ENCODE measurements at places on chromosomes 12 and 14. TPM values are rescaled to one million over a fixed set of nuclear protein-coding genes. Genes with fewer than 3 reads are reported as not detected.

GRCh38 chr12:109110988-109111495 is 5.3 kb upstream of the ACACB start:
- peak; percentile 92 for DNase-seq

- no peak for DNase-seq
These were observed 251.0 kb downstream of the FBXL14 start for GRCh38 chr12:1343422-1343821.

- DNase-seq, result no peak
These were observed 7.5 kb upstream of the G2E3 start for GRCh38 chr14:30551460-30551859.

GRCh38 chr12:40110586-40110985 is 4.7 kb upstream of the SLC2A13 start:
- no peak for DNase-seq

DNA sequence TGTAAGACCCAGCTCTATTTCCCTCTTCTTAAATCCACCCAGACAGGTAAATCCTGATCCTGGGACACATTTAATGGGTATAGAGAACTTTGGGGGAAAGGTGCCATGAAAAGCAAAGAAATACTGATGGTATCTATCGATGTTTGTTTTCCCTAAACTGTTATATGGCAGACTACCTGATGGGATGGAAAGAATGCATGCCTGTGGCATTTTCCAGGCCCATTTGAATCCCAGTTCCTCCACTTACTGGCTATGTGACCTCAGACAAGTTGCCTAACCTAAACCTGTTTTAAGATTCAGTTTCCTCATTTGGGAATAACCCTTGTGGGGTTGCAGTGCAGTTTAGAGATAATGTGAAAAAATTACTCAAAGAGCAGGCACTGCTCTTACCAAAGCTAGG is 404.5 kb downstream of the FUT8 start:
- DNase-seq, result no peak

DNA sequence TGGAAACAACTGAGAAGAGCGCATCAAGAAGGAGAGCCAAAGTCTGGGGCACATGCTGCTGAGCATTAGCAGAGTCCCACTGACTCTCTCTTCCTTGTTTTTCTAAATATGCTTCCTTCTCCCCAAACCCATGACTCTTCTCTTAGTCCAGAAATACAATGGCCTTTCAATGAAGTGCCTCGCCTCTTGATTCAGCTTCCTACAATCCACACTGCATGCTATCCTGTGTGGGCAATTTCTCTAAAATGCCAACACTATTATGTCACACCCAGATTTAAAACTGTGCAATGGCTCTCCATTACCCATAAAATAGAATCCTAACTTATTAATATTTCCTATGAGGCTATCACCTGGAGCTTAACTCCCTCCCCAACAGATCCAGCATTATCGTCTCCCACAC is 198.6 kb downstream of the RPAP3 start:
- no peak for DNase-seq

DNA sequence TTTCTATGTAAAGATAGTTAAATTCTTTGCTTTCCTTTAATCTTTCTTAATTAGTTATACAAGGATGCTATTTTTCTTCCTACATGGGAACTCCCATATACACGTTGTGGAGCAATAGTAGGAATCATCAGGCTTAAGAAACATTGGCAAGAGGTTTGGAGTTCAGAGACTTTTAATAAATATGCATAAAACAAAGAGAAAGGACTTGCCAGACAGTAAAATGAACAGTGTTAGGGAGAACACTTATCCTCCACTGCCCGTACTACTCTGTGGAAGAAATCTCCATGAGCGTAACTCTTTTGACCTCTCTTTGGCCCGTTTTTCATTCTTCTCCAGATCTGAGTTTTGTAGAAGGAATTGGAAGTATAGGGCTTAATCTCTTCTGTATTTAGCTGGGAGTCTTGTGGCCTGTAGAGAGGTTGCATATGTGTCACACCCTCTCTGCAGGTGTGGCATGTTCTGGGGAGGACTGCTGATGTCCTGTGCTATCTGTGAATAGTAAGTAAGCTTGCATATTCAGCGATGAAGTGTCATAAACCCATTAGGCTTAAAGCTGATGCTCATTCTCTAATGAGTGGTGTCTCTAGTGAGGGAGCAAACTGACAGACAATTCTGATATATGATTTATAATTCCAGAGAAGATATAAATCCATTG is 455.4 kb upstream of the FAR2 start:
- no peak for DNase-seq

- peak; percentile 48 for DNase-seq
These were observed 63.5 kb downstream of the DGLUCY start for GRCh38 chr14:91177073-91178034.

DNA sequence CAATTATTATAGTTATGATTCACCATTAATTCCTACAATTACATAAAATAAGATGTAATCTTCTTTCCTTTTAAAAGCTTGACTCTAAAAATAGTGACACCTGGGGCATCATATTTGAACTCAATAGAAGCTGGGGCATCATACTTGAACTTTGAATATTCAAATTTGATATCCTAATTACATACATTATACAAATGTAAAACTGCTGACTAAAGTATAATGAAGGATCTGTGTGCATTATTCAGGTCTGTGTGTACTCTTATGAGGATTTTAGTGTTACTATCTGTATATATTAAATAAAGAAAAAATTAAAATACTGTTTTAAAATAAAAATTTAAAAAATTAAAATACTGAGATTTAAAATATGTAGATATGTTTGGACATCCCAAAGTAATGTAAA is 696.9 kb upstream of the FBXO33 start:
- no peak for DNase-seq

GRCh38 chr12:111353603-111354295 is 15.1 kb downstream of the PHETA1 start:
- DNase-seq, result no peak

DNA sequence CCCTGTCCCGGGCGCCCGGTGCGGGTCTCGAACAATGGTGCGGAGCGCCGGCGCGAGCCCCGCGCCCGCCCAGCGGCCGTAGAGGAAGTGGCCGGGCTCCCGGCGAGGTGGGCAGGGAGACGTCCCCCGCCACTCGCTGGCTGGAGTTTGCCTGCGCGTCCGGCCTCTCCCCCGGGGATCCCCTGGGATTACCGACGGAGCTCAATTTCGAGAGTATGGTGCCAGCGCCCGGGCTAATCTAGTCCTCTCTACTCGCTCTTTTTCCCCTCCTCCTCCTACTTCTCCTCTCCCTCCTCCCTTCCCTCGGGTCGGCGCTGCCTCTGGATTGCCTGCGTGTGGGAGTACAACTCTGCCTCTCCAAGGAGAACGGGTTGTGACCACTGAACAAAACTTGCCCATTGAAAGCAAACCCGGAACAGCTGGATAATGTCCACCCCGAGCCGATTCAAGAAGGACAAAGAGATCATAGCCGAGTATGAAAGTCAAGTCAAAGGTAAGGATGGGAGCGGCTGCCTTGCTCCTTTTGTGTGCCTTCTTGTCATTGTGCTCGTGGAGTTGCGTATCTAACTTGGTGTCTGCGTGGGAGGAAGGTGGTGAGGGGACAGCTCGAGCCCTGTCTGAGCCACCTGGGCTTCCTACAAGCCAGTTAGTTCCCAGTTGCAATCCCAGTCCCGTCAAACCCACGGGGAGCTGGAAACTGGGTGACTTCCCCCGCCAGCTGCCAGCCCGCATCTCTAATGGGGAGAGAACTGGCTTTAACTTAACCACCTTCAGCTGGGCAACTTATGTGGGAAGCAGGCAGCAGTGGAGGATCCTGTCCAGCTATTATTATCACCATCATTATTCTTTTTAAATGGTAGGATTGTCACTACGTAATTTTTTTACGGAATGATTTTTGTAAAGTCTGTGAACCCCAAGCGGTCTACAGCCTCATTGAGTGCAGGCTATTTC is at the start of gene SRGAP1:
Gene SRGAP1, plus strand, starts transcription at position 310 of the 951 bp plus-strand sequence. Its CDS starts 117 bp downstream, at position 427.
- peak; percentile 74 for DNase-seq

DNA sequence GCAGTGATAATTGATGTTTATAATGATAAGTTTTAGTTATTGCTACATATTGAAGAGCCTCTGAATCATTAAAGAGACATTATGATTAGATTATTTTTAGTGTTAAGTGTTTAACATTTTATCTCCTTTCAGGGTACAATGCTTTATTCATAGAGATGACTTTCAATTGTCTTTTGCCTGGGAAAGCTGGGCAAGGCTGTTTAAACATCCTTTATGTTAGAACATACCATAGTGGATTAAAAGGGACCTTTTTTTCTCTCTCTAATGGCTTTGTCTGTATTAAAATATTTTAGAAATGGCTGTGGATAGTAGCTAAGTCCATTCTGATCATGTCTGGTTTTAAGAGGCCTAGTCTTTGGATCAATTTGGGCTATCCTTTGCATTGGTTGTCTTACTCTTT is 427.5 kb upstream of the MIS18BP1 start:
- DNase-seq, result no peak

BEGAIN gene
- not detected for total RNA-seq

CMTM5 gene
- total RNA-seq, result 6.5 TPM

SCN8A gene
- total RNA-seq, result 1.3 TPM

PLEKHH1 gene
- 5.9 TPM for total RNA-seq

ACOT2 gene
- total RNA-seq, result 48.8 TPM
